ENCODE measurements at places on chromosomes 12 and 14.
A peak's percentile ranks its signal among the peaks of the same experiment; 100 is the strongest.

GRCh38 chr12:62471734-62472133 is 5.1 kb downstream of the MON2 start:
- DNase-seq, result no peak

GRCh38 chr14:51676549-51676948 is 24.8 kb downstream of the FRMD6 start:
- peak; percentile 47 for DNase-seq

DNA sequence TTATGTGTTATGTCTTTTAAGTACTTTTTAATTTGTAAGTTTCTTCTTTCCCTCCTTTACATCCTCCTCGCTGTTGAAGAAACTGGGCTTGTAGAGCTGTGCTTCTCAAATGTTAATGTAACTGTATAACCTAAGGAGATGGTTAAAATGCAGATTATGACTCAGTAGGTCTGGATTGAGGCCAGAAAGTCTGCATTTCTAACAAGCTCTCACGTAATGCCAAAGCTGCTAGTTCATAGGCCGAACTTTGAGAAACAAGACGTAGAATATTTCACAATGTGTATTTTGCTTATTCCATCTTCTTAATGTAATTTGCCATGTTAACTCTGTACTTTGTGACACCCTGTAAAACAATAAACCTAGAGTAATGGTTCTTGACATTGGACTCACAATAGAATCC is 193.3 kb upstream of the SYT1 start:
- DNase-seq, result peak; percentile 97

DNA sequence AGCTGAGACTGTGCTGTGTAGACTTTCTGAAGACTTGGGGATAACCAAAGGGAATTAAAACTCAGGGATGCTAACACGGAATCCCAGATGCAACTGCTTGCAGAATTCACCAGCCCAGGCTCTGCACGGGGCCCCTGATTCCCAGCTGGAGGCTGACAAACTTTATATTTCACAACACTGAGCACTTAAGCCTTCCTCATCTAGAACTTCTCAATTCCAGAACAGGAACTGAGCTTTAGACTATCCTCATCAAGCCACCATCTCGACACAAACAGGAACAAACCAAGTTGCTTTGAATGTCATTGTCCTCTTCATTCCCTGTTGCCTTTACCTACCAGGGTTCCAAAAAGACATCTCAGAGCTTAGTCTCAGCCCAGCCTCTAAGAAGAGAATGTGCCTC is 22.2 kb downstream of the CCDC63 start:
- DNase-seq, result no peak

GRCh38 chr14:73746520-73747378 is 32.6 kb upstream of the PNMA1 start:
- DNase-seq, result no peak

Measured in choroid plexus epithelial cell (primary cell).